ENCODE measurements at places on chromosomes 4 and X. TPM values are rescaled to one million over a fixed set of nuclear protein-coding genes. Genes with fewer than 3 reads are reported as not detected.

SPIN2B gene
- total RNA-seq: 7.9 TPM

SLC10A4 gene
- 0.29 TPM for total RNA-seq

PCDH10 gene
- total RNA-seq: 0.32 TPM

BMPR1B gene
- 2.0 TPM for total RNA-seq

ARX gene
- total RNA-seq: not detected

PDCL2 gene
- not detected for total RNA-seq

CFAP47 gene
- total RNA-seq: not detected

BEX5 gene
- 1.4 TPM for total RNA-seq

EPGN gene
- 8.5 TPM for total RNA-seq

PRRG1 gene
- 11.1 TPM for total RNA-seq

RGN gene
- 9.3 TPM for total RNA-seq

MED12 gene
- total RNA-seq: 23.8 TPM

RIPPLY1 gene
- not detected for total RNA-seq

DGKK gene
- total RNA-seq: not detected

All from left cardiac atrium (tissue), 4 donors.